ENCODE measurements at places on chromosomes 12 and 14.
A peak's percentile ranks its signal among the peaks of the same experiment; 100 is the strongest.

- no peak for DNase-seq
These were observed 17.9 kb upstream of the SH2B3 start for GRCh38 chr12:111387747-111388323.

GRCh38 chr12:131105736-131106348 lies 152.1 kb downstream of the ADGRD1 start:
- DNase-seq, result peak; percentile 43

DNA sequence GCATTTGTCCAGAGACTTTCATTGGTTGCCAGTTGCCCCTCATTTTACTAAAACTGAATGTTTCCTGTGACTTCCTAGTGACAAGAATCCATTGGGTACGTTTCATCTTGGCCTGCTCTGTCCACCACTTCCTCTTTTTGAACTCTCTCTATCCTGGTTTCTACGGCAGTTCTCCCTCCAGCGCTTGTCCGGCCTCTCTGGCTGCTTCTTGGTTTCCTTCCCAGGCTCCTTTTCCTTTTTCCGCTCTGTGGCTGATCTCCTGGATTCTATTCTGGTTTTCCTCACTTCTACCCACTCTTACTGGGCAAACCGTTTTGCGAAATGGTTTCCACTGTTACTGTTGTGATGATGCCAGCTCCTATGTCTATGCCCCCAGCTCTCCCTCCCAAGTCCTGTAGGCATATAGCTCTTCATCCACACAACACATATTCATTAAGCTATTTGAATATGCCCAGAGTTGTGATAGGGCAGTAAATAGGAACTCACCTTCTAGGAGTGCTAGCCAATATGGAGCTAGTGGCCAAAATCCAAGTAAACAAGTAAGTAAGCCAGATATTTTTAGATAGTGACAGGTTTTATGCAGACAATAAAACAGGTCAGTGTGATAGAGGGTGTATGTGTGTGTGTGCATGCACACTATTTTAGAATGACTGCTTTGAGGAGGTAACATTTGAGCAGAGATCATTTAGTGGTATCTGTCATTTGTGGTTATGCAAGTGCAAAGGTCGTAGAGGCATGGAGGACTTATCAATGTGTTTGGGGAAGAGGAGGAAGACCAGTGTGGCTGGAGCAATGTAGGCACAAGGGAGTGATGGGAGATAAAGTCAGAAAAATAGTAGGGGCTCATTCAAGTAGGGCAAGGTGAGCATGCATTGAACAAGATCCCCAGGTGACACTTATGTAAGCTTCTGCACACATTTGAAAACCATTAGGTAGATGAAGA lies 27.9 kb upstream of the CTDSP2 start:
- DNase-seq, result no peak

DNA sequence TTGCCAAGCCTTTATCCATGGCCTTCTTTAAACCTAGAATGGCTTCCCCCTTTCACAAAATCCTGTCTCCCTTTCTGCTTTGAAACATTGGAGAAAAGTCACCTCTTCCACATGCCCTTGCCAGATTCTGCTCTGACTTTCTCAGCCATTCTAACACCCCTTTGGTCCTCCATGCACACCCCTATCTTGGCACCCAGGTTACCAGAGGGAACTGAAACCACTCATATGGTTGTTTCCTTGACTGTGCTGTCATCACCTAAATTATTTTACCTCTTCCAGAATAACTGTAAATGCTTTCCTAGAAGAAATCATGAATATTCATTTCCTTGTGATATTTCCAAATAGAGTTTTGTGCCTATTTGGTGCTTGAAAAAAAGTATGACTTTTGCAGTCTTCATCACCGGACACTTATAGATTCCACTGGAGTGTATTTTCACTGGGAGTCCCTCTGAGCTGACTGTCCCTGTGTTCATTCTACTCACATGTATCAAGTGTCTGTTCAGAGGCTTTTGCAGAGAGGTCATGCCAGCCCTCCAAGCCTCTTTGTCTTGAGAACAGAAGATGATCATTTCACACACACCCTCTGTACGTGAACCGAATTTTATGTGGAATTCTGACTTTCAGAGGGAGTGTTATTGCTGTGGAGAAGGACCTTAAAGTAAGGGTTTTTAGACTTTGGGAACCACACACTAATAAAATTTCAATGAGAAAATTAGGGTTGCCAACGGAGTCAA lies 74.1 kb downstream of the PLXNC1 start:
- no peak for DNase-seq

DNA sequence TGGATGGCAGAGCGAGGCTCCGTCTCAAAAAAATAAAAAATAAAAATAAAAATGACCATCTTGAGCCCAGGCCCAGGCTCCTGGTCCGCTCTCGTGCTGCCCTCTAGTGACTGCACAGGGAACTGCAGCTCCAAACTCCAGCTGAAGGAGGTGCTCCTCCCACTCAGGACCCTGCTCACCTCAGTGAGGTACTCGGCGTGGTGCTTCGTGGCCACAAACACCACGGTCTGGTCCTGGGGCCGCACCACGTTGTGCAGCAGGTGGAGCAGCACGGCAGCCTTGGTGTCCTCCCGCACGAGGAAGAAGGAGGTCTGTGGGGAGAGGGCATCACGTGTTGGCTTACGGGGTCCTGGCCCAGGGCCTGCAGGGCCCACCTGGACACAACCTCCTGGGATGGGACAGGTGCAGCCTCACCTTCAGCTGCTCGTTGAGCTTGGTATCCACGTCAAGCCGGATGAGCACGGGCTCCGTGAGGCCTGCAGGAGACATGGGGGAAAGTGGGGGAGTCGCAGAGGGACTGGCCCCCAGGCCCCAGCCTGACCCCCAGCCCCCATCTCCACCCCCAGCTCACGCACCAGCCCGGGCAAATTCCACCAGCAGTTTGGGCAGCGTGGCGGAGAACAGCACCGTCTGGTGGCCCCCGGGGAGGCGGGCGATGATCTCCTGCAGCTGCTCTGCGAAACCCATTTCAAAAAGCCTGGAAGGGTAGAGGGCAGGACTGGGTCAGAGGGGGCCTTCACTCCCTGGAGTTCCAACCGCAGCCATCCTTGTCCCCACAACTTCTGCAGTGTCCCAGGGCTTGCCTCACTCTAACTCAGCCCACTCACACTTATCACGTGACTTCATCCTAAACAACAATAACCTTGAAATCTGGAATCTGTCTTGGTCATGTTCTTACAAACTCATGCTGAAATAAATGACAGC lies 10.6 kb downstream of the DDX54 start:
- peak; percentile 69 for DNase-seq

- DNase-seq, result no peak
These were observed 36.2 kb downstream of the MED13L start for GRCh38 chr12:116241157-116241759.

DNA sequence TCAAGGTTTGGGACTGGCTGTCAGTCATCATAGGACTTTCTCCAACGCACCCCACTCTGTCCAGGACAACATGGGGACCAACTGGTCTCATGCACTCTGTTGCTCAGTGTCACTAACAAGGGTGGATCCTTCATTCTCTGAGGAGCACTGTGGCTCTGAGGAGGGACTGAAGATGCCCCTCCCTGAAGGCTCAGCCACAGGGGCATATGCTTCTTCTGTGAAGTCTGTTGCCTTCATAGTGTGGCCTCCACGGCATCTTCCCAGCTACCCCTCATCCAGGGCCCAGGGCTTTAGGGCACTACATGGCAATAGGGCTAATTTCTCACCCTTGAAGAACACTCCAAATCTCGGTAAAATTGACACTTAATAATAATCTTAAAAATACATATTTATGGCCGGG lies 14.3 kb upstream of the IFI27L2 start:
- no peak for DNase-seq

DNA sequence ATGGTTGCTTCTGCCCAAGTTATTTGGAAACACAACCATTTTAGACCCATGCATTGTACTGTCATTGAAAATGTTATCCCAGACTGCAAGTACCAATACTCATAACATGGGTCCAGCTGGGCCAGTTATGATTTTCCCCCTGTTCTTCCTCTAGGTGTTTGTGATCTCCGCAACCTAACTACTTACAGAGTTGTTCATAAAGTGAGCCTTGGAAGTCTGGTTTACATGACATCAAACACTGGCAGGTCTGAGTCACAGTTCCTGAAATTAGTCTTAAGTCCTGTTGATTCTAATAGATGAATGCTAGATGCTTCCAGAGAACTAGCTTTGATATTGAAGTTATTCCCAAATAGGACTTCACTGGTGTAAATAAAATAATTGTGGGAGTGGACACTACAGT lies 487.0 kb downstream of the MED13L start:
- DNase-seq, result no peak

GRCh38 chr12:79128956-79129355 lies 264.4 kb downstream of the SYT1 start:
- no peak for DNase-seq

- no peak for DNase-seq
These were observed 472.9 kb downstream of the NOVA1 start for GRCh38 chr14:26124896-26125438.

DNA sequence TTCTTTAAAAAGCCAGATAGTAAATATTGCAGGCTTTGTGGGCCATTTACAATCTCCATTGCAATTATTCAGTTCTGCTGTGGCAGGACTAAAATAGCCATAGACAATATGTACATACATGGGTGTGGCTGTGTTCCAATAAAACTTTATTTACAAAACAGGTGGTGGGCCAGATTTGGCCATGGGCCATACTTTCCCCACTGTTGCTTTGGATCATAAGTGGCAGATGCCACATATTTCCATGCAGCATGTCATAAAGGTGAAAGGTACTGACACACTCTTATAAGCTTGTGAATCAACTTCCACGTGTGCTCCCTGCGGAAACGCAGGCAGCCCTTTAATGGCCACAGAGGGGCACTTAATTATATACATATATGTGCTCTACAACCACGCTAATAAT lies 244.4 kb upstream of the FOXN3 start:
- no peak for DNase-seq

DNA sequence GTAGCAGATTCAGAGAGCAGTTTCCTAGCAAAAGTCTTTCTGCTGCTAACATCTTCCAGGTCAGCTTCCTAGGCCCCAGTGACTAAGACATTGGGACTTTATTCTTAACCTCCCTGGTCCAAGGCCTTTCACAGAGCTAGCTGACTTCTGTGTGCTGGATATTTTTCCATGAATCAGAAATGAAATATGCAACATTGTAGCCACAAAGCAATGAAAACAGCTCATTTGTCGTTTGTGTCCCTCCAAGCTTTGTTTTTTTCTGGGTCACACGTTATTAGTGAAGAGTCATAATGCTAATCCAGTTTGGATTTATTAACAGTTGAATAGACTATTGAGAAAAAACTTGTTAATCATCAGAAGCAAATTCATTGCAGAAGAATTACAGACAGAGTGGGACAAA lies 82.4 kb downstream of the ARF6 start:
- no peak for DNase-seq

GRCh38 chr14:73133795-73134194 lies 2.5 kb upstream of the PSEN1 start:
- DNase-seq, result no peak

- no peak for DNase-seq
These were observed 290.9 kb downstream of the AACS start for GRCh38 chr12:125356111-125356510.

- DNase-seq, result no peak
These were observed 7.8 kb upstream of the KRT74 start for GRCh38 chr12:52581481-52581880.

GRCh38 chr12:52720365-52720886 lies 17.1 kb upstream of the KRT77 start:
- no peak for DNase-seq

DNA sequence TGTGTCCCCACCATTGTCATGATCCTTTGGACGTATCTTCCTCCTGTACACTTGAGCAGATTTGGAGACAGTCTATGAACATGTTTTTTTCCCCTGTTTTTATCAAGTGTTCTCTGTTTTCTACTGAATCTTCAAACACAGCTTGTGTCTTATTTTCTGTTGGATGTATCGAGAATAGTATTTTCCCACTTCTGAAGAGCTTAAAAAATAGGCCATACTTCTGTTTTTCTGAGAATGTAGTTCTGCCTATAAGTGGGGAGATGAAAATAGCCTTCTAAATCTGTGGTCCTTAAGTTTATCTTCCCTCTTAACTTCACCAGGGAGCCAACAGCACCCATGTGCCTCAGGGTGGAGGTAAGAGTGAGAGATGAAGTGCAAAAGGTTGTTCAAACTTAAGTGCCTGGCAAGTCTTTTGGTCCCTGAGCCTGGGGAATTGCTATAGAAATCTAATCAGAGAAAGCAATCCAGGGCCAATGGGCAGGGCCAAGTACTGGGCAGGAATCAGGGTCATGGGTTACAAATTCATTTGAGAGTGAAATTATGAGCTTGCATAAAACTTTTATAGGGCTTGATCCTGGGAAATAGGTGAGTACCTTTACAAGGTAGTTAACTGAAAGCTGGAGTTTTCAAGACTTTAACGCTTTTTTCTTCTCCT lies 58.9 kb downstream of the ARF6 start:
- DNase-seq, result no peak

- DNase-seq, result no peak
These were observed 522.1 kb downstream of the TMEM132D start for GRCh38 chr12:129381715-129382114.

GRCh38 chr12:3432176-3432742 lies 58.7 kb upstream of the PRMT8 start:
- DNase-seq, result no peak

DNA sequence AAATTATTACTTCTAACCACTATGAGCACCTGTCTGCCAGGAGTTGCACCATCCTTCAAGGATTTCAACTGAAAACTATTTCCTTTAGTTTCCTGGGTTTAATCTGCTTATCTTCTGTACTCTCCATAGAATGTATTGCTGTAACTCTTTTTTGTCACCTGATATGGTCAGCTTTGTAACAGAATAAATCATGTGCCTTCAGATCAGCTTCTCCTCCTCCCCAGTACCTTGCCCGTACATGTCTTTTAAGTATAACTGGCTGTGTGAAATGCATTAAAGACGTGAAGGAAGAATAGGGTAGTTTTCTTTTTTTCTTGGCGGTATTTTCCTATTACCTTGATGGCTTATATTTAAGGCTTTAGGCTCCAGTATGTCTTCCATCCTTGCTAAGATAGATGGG lies 200.3 kb upstream of the NAV3 start:
- no peak for DNase-seq

DNA sequence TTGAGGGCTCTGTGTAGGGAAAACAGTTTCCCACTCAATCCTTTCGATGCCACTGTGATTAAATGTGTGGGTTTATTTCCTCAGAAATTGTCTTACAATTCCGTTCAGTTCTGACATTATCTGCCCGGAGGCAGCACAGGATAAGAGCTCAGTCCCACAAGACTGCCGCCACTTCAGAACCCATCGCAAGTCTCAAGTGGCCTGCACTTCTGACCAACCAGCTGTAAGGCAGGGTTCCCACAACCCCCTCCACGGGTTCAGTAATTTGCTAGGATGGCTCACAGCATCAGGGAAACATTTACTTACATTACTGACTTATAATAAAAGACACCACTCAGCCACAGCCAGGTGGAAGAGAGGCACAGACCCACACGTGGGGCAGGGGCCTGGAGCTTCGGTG lies 17.2 kb downstream of the BDKRB2 start:
- no peak for DNase-seq

- peak; percentile 12 for DNase-seq
These were observed 870 bp downstream of the BMAL2 start for GRCh38 chr12:27333403-27334009.

Measured in activated CD4-positive, alpha-beta T cell treated with anti-CD3 and anti-CD28 coated beads for 24 hours (primary cell).